ENCODE measurements at places on chromosomes 12 and 14.

- DNase-seq, result no peak
Measured at GRCh38 chr14:36281309-36281708, 39.1 kb downstream of the MBIP start.

- DNase-seq, result no peak
Measured at GRCh38 chr12:10540776-10541205, 35.1 kb downstream of the EIF2S3B start.

GRCh38 chr12:46267825-46268582 is 839 bp downstream of the SLC38A1 start:
- DNase-seq, result peak; percentile 19

GRCh38 chr12:63980211-63980610 is 135.7 kb downstream of the SRGAP1 start:
- DNase-seq, result no peak

DNA sequence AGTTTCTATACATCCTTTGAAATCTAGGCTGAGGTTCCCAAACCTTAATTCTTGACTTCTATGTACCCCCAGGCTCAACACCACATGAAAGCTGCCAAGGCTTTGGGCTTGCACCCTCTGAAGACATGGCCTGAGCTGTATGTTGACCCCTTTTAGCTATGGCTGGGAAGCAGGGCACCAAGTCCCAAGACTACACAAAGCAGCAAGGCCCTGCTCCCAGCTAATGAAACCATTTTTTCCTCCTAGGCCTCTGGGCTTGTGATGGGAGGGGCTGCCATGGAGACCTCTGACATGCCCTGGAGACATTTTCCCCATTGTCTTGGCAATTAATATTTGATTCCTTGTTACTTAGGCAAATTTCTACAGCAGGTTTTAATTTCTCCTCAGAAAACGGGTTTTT is 207.0 kb downstream of the ADAMTS20 start:
- no peak for DNase-seq

GRCh38 chr12:113081873-113082272 is 25.3 kb downstream of the DTX1 start:
- no peak for DNase-seq

- DNase-seq, result no peak
Measured at GRCh38 chr12:55965941-55966407, at the start of gene PMEL. Gene PMEL, minus strand, starts transcription at chr12:55966042. Its CDS starts 31 bp downstream, at chr12:55966011.

- DNase-seq, result no peak
Measured at GRCh38 chr14:44952391-44953110, 9.2 kb downstream of the KLHL28 start.

DNA sequence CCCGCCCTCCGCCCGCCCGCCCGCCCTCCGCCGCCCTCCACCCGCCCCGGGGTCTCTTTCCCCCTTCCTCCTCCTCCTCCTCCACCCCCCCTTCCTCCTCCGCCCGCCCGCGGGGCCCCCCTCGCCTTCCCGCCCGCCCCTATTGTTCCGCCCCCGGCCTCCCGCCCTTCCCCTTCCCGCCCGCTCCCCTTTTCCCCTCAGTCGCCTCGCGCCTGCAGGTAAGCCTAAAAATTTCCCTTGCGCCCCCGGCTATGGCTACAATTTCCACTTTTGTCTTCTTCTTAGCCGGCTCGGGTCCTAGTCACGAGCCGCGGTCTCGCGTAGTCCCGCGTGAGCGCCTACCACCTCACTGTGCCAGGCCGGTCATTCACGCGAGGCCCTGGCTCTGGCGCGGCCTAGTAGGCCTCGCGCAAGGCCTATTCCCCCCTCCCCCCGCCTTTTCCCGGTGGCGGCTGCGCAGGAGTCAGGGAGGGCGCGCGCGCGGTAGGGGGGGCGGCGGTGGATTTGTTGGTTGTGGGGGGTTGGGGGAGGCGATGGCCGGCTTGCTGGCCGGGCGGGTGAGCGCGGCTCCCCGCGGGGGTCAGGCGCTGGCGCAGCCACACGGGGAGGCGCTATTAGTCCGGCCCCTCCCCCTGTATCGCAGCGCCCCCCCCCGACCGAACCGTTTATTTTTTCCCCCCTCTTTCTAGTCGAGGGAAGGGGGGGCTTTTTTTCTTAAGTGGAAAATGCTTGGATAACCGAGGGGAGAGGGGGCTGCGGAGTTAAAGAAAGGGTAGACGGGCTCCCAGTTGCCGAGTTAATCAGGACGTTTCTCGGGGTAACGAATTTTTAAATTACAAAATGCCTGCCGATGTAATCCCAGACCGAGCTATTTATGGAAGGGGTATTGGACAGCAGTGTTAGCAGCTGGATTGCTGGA is 516 bp downstream of the PCBP2 start:
- DNase-seq, result peak; percentile 71

- no peak for DNase-seq
Measured at GRCh38 chr14:61147381-61147821, 133.7 kb downstream of the TMEM30B start.

DNA sequence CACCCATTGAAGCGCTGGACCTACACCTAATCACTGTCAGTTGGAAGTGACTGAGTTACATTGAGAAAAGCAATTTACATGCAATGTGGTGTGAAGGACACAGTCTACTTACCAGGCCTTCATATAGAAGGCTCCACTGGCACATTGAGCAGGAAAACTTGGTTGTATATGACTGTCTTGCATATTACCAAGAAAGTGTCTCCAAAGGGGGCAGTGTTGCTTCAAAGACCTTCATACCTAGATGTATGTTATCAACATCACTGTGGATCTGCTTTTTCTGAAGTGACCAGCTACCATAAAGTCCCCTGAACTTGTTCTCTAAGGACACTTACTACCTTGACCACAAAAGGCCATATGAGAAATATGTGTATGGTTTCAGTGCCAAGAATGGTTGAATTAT is 64.1 kb downstream of the NELL2 start:
- peak; percentile 38 for DNase-seq

DNA sequence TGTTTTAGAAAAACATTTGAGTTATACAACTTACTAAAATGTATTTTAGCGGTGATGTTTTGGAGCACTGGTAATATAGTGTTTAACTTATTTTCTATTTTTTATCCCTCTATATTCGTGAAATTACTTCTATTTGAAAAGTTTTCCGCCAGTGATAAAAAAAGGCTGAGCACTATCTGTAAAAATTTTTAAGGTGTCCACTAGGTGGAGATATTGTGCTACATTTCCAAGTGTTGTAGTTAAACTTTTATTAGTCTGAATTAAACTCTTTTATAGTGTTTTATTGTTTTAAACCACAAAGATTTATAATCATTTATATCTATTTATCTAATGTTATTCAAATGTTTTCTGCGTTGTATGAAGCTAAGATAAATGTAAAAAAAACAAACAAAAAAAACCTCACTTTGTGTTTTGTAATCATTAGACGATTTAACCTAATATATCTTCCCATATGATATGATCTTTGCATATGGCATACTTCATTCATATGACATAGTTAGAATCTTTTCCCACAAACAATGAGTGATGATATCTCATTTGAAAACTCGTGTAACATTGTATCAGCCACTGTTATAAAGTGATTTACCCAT is 11.8 kb downstream of the ALG10B start:
- no peak for DNase-seq

DNA sequence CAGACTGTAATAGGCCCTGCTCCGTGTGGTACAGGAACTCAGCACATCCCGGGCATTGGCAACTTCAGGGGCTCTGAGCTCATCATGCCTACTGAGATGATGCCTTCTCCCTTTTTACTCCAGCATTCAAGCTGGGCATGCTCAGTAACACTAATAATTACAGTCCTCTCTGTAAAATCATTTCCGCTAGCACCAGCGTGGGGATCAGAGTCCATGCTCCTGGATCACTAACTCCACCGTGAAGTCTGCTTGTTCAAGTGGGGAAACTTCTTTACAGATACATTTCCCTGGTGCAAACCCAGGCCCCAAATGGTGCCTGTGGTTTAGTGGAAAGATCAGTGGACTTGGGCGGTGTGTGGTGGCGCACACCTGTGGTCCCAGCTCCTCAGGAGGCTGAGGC is 16.7 kb downstream of the CLSTN3 start:
- no peak for DNase-seq

DNA sequence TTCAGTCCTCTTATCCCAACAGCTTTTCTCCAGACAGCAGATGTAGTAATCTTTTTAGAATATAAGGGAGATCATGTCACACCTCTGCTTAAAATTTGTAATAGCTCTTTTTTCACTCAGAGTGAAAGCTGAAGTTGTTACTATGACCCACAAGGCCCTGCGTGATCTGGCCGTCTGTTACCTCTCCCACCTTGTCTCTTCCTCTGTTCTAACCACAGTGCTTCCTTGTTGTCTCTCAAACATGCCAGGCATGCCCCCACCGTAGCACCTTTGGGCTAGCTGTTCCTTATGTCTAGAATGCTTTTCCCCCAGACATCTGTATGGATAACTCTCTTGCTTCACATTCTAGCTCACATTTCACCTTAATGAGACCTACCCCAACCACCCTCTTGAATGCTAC is 6.5 kb downstream of the NECAP1 start:
- DNase-seq, result peak; percentile 9

- DNase-seq, result no peak
Measured at GRCh38 chr12:20477672-20478071, 109.3 kb downstream of the PDE3A start.

DNA sequence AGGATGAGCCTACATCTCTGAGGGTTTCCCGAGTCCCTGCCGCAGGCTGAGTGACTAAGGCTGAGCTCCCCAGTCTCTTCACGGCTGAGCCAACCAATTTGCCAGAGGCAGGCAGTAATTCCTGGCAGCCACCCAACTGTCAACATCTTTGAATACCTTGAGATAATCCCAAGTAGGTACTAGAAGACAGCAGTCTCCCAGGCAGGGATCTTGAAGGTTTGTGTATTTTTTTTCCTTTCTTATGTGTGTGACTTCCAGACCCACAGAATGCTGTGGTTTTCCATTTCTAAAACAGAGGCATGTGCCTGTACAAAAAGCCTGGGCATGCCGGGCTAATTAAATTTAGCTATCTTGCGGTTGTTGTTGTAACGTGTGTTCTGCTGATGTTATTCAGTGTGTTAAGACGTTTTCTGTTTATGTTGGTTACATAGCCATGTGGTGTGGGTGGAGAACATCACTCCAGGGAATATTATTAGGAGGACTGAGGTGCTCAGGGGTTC is 155.5 kb downstream of the ANO2 start:
- DNase-seq, result no peak
